ENCODE measurements at places on chromosomes 6 and 20.
A peak's percentile ranks its signal among the peaks of the same experiment; 100 is the strongest.

DNA sequence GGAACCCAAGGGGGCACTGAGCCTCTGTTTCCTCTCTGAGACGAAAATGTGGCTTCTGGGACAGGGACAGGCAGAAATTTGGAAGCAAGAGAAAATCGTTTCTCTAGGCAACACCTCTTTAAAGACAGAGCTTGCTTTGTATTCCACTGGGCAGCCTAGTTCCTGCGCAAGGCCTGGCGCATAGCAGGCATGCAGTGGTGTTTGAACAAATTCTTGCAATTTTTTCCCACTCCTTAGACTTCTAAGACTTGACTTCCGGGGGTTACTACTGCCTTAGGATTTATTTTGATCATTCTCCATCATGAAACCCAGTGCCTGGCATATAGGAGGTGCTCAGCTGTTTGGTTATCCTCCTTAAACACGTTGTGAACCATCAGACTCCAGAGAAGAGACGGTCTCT lies 249.0 kb upstream of the KCNG1 start:
- no peak for DNase-seq

GRCh38 chr6:33957131-33957891 lies 153.5 kb upstream of the MLN start:
- no peak for DNase-seq

- DNase-seq = no peak
These were observed 30.9 kb downstream of the GLP1R start for GRCh38 chr6:39079197-39080125.

- no peak for DNase-seq
These were observed 254.7 kb downstream of the NFATC2 start for GRCh38 chr20:51287628-51288413.

GRCh38 chr6:105545228-105545920 lies 142.5 kb upstream of the PREP start:
- no peak for DNase-seq

GRCh38 chr6:124423621-124424020 lies 538.6 kb upstream of the RNF217 start:
- DNase-seq = no peak

GRCh38 chr6:134949927-134950326 lies at the start of gene ALDH8A1:
Gene ALDH8A1, minus strand, starts transcription at chr6:134950101. Its CDS starts 48 bp downstream, at chr6:134950053.
- DNase-seq = no peak

DNA sequence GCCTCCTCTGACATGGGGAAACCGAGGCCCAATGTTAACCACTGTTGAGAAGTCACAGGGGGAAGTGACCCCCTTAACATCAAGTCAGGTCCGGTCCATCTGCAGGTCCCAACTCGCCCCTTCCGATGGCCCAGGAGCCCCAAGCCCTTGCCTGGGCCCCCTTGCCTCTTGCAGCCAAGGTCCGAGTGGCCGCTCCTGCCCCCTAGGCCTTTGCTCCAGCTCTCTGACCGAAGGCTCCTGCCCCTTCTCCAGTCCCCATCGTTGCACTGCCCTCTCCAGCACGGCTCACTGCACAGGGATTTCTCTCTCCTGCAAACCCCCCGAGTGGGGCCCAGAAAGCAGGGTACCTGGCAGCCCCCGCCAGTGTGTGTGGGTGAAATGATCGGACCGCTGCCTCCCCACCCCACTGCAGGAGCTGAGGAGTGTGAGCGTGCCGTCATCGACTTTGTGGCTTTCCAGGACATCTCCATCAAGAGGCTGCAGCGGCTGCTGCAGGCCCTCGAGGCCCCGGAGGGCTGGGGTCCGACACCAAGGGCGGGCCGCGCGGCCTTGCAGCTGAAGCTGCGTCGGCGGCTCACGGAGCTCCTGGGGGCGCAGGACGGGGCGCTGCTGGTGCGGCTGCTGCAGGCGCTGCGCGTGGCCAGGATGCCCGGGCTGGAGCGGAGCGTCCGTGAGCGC lies 1.6 kb downstream of the TNFRSF6B start:
- no peak for DNase-seq

DNA sequence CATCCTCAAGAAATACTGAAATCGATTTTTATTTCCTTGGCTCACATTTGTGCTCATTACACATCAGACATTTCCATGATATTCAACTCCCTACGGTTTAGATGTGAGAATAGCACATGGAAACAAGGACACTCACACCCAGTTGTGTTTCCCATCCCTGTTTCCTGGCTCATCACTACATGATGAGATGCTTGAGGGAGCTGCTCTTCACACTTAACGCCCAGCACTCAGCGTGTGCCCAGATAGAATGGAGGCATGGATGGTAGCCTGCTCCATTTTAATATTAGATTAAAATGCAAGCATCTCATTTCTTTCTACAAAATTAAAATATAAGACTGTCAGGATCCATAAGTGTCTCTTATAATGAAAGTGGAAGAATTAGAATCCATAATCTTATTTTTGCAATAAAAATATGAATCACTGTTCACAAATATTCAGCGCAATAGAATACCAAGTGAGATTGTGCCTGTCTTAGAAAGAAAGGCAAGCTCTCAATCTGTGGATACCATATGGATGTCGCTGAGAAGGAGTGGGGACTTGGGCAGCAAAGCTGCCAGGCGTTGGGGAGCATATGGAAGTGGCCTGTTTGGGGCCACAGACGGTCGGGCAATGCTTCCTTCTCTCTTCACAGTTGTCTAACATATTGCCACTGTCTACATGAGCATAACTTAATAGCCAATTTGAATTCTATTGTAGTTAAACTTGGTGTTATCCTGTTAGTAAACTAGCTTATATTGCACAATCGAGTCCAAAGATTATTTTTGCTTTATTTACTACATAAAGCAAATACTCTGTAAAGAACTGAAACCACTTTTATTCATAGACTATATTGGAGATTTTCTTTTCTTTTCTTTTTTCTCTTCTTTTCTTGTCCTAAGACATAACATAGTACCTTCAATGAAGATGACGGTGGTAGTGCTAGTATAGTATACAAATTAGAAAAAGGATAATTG lies 206.8 kb upstream of the QKI start:
- no peak for DNase-seq

DNA sequence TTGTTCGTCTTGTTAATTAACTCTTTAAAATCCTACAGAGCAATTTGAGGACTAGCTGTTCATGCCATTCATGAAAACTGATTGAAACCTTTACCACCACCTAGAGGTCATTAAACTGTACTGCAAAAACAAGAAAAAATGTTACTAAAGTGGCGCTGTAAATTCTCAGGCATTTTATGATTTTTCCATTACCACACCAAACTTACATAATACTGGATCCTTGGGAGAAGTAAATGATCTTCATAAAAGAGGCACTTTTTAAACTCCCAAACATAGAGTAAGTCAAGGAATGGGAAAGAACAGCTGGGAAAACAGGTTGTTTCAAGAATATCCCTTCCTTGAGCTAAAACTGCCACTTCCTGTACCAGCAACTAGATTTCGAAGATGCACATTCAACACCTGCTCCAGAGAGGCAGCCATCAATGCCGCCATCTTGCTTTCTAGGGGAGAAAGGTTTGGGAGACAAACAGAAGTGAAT lies 54.3 kb downstream of the MYLIP start:
- DNase-seq = peak; percentile 65

DNA sequence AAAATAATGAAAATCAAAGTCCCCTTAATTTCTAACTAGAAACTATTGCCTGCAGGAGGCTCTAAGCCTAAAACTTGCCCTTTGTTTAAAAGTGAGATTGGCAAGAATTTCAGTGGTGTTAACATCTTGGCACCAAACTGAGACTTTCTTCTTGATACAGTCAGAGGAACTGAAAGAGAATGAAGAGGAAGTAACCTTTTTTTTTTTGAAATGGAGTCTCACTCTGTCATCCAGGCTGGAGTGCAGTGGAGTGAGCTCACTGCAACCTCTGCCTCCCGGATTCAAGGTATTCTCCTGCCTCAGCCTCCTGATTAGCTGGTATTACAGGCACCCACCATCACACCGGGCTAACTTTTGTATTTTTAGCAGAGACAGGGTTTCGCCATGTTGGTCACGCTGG lies 3.6 kb downstream of the DOP1A start:
- peak; percentile 72 for DNase-seq

GRCh38 chr6:54913211-54913610 lies 66.6 kb downstream of the FAM83B start:
- no peak for DNase-seq

All from endothelial cell of umbilical vein (primary cell).